NCI-H1694 treated with DMSO at 0.1 percent for 48 hours (cell line): ENCODE measurements at places on chromosomes 4 and X.

DNA sequence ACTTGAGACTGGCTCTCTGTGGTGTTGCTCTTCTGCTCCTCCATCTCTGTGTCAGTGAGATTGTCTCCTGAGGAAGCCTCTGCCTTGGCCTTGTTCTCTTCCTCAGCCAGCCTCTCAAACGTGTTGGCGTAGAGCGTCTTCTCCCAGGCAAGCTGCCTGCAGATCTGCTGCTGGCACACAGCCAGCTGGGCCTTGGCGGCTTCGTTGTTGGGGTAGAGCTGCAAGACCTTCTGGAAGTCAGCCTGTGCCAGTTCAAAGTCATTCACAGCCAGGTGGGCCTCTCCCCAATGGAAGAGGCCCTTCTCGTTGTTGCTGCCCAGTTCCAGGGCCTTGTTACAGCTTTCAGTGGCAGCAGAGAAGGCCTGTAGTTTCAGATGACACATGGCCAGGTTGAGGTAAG, 159.1 kb downstream of the NDST3 start:
- DNase-seq: no peak

GRCh38 chr4:157372567-157372966, 152.0 kb downstream of the GRIA2 start:
- no peak for DNase-seq

- no peak for DNase-seq
These were observed 3.3 kb downstream of the SH3TC1 start for GRCh38 chr4:8202108-8203051.

DNA sequence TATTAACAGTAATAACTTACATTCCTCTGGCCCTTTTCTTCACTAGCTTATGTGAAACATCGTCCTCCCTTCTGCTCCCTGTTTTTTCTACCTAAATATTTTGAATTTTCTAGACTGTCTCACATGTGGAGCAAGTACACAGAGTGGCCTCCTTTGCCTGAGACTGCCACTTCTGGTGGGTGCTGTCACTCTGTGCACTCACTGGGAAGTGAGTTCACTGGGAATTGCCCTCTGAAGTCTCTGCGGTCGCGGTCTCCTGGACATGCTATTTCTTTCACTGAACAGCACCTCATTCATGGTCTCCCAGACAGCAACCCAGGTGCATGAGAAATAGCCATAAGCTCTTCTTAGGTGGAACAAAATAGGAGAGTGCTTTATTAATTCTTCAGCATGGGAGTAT, 1179.7 kb upstream of the ADGRL3 start:
- no peak for DNase-seq

GRCh38 chrX:53247928-53248327, 22.9 kb upstream of the KDM5C start:
- no peak for DNase-seq

GRCh38 chrX:139844884-139845283, 88.0 kb downstream of the ATP11C start:
- no peak for DNase-seq

DNA sequence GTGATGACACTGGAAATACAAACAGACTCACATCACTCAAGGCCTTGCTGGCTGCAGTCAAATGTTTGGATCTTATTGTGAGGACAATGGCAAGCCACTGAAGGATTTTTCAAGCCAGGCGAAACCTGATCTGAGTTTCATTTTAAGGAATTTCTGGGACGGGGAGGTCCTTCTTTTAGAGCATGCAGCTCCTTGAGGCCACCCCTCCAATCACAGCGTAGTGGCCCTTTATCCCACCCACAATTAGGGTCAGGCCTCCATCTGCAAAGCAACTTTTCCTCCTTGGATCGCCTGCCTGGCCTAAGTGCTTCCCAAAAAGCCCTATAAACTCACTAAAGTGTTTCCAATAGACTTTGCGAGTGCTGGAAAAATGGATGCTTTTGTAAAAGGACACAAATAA, 115.5 kb downstream of the EFHC2 start:
- DNase-seq: no peak

GRCh38 chrX:15790769-15791290, 546 bp downstream of the ZRSR2 start:
- DNase-seq: no peak

DNA sequence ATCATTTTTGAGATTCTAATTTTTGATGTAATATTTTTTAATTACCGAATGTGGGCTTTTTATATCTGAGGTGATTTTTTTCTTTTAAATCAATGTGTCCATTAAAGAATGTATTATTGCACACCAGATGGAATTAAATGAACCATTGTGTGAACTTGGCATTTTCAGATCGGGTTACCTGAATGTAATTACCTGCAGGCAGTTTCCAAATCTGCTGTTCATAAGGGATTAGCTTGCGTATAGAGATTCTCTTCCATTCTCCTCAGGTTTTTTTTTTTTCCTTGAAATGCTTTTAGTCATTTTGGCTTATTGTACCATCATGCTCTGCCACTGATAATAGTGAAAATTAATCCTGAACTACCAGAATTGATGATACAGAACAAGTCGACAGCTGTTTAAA, 511.5 kb upstream of the ATOH1 start:
- DNase-seq: peak; percentile 96

GRCh38 chr4:128983771-128984485, 109.4 kb downstream of the SCLT1 start:
- DNase-seq: no peak

DNA sequence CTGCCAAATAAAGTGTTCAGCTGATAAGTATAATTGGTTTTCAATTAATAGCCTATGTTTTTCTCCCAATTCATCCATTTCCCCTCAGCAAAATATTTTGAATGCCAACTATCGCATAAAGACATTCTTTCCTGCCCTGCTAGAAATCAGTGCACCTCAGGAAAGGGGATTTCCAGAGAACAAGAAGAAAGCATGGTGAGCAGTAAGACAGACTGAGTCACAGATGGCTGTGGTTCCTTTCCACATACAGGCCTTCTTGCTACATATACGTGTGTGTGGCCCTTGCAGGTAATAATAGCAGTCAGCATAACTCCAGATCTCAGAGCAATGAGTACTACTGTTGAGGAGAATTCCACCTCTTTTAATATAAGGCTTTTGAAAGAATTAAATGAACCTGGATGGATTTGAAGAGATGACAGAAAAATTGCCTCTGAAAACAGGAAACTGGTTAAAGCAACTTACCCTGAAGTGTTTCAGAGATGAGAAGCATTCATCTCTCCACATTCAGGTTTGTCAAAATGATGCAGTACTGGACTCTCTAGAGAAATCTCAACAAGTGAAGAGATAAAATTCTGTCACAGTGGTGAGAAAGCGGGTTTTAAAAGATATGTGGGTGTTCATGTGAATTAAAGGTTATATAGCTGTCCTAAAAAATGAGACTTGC, 13.6 kb downstream of the GASK1B start:
- DNase-seq: no peak

DNA sequence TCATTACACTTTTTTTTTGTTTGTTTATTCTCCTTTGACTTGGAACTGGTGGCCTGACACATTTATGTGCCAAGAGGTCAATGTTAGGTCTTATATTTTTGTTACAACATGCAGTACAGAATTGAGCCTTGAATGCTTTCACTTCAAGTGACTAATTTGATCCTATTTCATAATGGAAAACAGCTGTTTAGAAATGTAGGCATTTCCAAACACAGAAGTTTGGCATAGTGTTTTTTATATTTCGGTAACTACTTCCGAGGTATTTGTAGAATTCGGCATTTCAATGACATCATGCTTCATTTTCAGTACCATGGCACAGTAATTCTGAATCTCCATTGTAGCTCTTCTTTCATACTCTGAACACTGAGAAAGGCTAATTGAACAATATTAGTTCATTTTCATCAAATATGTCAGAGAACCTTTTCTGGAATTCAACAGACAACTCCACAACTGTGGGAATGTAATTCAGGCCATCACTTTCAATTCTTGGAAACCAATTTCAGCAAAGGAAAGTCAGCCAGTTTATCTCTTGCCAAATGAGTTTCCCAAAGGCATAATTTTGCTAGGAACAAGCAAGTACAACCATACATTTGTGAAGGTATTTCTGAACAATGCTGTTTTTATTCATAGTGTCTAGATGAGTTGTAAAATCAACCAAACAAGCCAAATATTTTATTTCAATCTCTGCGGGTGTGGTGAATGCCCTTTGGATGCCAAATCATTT, 11.4 kb downstream of the FAM120C start:
- DNase-seq: no peak

- DNase-seq: no peak
These were observed 210.2 kb upstream of the NPY2R start for GRCh38 chr4:154998284-154998683.

- DNase-seq: no peak
These were observed 51.7 kb downstream of the HAND2 start for GRCh38 chr4:173478201-173478912.

DNA sequence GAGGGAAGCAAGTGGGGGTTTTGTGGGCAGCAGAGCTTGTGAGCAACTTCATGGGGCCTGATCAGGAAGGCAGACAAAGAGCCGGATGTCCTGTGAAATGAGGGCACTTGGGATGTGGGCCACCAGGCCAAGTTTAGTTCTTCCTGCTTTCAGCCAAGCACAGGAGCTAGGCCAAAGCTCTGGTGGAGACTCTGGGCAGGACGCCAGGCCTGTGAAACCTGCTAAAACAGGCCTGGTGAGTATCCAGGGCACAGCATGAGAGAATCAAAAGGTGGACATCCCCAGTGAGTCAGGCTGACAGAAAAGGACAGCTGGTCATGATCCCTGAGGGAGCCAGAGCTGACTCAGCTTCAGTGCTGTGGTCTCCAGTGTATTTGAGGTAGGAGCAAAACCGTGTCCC, 95.7 kb downstream of the NPNT start:
- no peak for DNase-seq

DNA sequence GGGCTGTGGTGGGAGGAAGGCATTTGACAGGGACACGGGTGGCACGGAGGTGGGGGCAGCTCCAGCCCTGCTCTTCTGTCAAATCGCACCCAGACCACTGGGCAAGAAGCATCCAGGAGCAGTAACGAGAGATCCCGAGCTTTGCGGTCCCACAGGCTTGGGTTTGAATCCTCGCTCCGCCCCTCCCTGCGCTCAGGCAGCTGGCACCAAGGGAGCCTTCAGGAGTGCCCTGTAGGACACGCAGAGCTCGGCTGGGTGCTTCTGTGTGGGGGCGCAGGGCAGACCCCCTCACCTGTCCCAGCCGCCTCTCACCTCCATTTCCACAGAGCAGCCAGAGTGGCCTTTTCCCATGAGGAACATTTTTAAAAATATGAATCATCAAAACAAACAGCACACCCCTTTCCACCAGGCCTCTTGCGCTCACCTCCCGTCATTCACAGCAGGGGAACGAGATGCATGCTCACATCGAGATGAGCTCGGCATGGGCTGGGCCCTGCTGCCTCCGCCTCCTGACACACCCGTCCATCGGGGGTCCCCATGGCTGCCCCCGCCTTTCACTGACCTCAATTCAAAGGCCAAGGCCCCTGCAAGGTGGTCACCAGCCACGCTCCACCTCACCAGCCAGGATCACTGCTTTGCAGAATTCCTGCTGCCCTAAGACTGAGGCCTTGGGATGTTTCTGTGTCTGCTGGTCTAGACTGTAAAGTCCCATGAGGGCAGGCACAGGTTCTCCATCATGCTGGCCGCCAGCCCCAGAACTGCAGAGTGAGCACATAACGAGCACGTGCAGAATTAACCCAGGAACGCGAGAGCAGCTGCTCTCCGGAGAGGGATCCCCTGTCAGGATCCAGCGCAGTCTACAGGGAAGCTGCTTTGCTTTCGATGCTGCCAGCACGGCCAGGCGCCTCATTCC, 52.7 kb downstream of the ACOX3 start:
- no peak for DNase-seq

- DNase-seq: no peak
These were observed 6.3 kb downstream of the PSAPL1 start for GRCh38 chr4:7428261-7429068.

DNA sequence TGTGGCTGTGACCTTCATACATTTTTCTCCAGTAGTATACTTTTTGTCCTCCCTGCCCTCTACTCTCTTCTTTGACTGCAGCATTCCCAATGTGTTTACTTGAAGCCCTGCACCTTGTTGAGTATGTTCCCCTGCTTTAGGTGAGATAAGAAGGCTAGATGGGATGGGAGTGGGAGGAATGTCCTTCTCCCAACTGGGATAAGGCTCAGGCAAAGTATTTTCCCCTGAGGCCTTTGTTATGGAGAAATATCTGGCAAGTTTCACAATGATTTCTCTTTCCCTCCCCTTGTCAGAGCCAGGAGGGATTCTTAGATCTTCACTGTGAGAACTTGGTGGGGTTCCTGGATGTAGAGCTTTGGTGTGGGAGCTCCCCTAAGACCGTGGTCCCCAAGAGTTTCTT, 131.8 kb downstream of the CLCN5 start:
- no peak for DNase-seq

GRCh38 chr4:9762823-9763475, 18.5 kb upstream of the DRD5 start:
- peak; percentile 57 for DNase-seq

DNA sequence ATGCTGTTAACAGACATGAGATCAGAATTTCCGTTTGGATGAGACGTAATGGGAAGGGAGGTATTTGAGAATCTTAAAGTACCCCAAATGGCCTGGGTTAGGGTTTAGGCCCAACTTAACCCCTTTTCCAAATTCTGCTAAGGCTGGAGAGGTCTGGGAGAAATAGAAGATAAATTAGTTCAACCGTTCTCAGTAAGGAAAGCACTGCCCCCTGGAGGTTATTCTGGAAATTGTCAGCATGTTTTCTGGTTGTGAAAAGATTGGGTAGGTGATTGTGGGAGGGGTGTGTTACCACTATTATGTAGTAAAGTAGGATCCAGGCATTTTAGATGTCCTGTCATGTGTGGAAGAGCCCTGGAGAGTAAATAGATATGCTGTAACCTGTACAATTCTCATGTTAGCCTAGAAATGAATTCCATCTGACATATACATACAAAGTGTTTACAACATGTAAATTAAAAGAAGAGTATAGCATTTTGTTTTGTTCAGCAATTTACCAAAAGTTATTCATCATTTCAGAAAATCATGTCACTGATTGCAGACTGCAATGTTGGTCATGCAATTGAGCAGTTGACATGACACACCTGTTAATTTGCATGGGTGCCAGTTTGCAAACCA, 26.8 kb upstream of the GRXCR1 start:
- DNase-seq: peak; percentile 25

GRCh38 chr4:124279741-124280140, 432.8 kb downstream of the ANKRD50 start:
- peak; percentile 28 for DNase-seq

- DNase-seq: no peak
These were observed at the start of gene TBC1D1 for GRCh38 chr4:37890801-37891259. TSS of gene TBC1D1 (plus strand) at chr4:37891084. CDS start at chr4:37902096, 11,012 bp downstream.

- no peak for DNase-seq
These were observed 410.6 kb downstream of the IL1RAPL1 start for GRCh38 chrX:28997706-28998463.

DNA sequence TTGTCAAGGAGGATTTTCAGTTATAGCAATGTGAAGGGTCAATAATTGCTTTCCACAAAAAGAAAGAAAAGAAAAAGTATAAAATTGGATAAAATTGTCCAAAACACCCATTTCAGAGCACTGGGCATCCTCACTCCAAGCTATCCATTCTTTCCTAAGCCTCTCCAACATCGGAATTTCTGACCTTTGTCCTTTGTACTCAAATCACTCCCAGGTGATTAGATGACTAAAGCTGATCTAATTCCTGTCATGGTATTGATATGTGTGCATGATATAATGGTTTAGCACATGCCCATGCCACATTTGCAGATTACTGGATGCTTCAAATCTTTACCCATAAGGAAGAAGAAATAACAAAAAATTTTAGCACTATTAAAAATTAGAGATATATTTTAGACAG, 152.3 kb downstream of the CENPC start:
- no peak for DNase-seq
